Fibroblast of skin of left biceps (primary cell): ENCODE measurements at places on chromosomes 7 and 10.
A peak's percentile ranks its signal among the peaks of the same experiment; 100 is the strongest.

DNA sequence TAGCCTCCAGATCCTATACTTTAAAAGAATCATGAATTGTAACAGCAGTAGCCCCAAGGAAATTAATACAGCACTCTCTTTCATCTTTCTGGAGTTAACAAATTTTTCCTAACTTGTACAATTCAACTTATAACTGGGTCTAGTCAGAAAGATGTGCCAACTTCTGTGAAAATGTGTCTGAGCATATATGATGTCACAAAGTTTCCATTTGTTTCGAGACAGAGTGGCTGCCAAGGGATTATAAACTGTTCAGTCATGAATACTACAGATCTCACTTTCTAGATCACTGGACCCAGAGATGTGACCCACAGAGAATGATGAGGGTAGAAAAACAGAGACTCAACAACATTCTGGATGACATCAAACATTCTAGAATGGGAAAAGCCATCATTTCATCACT, 249.2 kb upstream of the PHF14 start:
- no peak for DNase-seq

DNA sequence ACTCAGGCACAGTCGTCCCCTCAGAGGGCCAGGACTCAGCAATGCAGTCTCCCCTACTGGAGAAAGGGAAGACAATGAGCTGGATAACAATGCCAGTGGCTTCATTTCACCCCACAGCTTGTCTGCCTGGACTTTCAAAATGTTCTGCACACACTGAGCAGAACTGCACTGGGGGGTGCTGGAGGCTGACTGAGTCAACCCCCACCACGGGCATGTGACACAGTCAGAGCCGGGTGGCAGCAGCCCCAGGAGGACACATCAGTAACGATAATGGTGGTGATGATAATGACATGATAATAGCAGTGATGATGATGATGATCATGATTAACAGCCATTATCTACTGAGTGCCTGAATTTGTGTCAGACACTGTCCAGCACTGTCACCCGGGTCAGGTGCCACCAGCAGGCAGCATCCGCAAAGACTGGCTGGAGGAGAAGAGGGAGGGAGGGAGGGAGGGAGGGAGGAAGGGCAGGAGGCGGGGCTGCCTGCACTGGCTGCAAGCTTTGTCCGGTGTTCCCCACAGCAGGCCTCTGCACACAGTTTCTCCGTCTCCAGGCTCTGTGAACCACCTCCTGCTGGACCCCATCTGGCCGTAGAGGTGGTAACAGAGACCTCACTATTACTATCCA, 67.4 kb downstream of the PLXNA4 start:
- no peak for DNase-seq

- peak; percentile 54 for DNase-seq
These were observed 30.3 kb upstream of the GPAM start for GRCh38 chr10:112213836-112214235.

- DNase-seq = peak; percentile 18
These were observed 56.3 kb downstream of the SFMBT2 start for GRCh38 chr10:7354330-7355047.

- no peak for DNase-seq
These were observed 64.3 kb downstream of the ARID5B start for GRCh38 chr10:61965703-61966395.

DNA sequence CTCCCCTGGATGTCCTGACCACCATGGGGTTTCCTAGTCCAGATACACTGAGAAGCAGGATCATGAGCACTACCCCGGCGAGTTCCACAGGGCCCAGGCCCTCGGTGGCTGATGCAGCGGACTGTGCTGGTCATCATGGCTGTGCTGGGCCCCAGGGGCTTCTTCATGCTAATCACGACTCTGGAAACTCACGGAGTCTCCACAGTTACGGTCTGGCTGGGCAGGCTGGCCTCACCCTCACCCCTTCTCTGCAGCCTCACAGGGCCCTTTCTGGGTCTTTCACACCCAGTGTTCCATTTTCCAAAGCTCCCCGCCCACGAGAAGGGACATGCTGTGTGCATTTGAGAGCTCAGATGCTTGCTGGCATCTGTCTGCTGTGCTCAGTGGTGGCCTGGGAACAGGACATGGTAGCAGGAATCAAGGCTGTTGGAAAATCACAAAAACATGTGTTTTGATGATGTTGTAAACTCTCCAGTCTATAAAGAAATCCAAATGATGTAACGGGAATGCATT, 119.0 kb downstream of the PTPN20 start:
- DNase-seq = no peak

DNA sequence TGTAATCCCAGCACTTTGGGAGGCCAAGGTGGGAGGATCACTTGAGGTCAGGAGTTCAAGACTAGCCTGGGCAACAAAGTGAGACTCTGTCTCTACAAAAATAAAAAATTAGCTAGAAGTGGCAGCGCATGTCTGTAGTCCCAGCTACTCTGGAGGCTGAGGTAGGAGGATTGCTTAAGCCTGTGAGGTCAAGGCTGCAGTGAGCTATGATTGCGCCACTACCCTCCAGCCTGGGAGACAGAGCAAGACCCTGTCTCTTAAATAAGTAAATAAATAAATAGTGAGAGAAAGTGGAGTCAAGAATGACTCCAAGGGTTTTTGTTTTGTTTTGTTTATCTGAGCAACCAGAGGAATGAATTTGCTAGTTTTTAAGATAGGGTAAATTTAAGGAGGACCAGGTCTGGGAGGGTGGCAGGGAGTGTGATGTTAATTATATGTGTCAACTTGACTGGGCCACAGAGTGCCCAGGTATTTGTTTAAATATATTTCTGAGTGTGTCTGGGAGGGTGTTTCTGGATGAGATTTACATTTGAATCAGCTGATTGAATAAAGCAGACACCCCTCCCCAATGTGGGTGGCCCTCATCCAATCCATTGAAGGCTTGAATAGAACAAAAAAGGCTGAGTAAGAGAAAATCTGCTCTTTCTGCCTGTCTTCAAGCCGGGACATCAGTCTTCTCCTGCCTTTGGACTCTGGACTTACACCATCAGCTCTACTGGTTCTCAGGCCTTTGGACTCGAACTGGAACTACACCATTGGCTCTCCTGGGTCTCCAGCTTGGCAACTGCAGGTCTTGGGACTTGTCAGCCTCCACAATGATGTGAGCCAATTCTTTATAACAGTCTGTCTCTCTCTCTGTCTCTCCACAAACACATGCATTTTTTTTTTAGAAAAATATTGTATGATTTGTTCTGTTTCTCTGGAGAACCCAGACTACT, 23.5 kb downstream of the IMPDH1 start:
- DNase-seq = no peak
